Retinal pigment epithelial cell (primary cell): ENCODE measurements at places on chromosomes 6 and 20.

DNA sequence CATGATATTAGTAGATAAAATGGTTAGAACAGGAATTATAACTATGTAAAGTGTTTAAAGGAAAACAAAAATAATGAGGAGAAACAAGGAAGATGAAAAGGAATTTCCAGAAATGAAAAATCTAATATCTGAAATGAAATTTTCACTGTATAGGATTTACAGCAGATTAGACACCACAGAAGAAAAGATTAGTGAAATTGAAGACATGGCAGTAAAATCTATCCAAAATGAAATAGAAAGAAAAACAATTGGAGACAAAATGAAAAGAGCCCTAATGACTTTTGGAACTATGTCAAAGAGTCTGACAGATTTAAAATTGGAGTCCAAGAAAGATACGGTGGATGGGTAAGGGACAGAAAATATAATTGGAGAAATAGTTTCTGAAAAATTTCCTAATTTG lies 174.2 kb downstream of the AKAP7 start:
- no peak for DNase-seq

DNA sequence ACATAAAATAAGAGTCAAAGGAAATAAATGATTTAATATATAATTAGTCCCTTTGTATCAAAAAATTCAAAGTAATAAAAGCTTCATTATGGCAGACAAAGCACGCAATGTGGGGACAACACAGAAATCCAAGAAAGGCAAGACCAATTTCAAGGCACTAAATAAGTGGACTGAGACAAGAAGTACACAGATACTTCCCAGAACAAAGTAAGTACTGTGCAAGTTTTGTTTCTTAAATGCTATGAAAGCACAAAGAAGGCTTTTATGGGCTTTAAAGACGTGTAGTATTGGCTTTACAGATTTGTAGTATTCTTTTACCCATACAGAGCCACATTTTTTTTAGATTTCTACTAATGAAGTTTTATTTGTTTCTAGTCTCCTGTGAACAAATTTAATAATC lies 174.6 kb downstream of the TRDN start:
- DNase-seq, result no peak

DNA sequence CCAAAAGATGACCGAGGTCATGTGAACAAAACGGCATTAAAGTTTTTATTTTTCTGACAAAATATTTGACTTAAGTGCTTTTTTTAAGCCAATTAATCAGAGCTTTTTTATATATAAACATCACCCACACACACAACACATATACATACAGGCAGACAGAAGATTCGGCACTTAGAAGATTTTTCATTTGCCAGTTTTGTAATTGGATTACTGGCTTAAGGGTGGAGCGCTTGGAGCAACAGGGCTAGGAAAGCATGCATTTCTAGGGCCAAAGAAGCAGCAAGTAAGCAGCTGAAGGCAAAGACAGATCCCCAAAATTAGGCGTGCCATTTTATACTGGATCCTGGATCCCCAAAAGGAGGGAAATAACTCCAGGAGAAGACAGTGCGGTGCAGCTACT lies 30.3 kb downstream of the SAMD5 start:
- peak; percentile 66 for DNase-seq

- no peak for DNase-seq
Measured at GRCh38 chr20:50980851-50981713, 22.5 kb downstream of the MOCS3 start.
